Activated CD8-positive, alpha-beta memory T cell treated with anti-CD3 and anti-CD28 coated beads for 1 hour (primary cell): ENCODE measurements at places on chromosomes 4 and X.

DNA sequence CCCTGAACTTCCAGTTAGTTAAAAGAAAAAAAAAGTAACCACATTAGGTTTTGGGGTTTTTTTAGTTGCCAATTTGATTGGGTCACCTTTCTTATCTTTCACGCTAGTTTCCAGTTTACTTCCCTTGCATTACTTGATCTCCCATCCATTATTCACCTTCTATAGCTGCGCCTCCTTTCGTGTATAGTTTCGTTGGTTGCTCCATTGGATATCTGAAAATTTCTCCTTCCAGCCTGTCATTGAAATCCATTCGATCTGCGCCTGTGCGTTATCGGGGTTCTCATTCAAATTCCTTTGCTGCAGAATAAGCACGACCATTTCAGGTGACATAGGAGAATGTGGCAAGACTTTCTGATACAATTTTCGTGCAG is 764 bp downstream of the TRAPPC11 start:
- DNase-seq = no peak

DNA sequence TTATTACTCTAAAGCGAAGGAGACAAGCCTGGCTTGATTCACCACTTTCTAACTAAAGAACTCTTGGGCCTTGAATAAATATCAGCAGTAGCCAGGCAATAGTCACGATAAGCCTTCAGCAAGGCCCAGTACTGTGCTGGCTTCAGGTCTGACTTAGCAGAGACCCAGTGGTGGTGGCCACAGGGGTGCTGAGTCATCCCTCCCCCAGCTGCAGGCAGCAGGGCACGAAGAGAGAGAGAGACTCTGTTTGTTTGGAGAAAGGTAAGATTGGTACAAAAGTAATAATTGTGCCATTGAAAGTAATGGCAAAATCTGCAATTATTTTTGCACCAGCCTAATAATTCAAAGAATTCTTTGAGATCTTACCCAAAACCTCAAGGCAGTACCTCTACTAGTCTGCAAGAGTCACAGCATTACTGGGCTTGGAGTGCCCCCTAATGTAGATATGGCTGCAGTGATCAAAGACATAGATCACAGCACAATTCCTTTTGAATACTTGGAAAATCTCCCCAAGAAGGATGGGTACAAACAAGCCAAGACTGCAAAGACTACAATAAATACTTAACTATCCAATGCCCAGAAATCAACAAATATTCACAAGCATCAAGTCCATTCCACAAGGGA is 159.5 kb upstream of the USP38 start:
- no peak for DNase-seq

GRCh38 chrX:29555465-29556091 is 659.8 kb upstream of the MAGEB2 start:
- no peak for DNase-seq

- no peak for DNase-seq
These were observed 633.4 kb downstream of the CENPC start for GRCh38 chr4:66911880-66912279.

DNA sequence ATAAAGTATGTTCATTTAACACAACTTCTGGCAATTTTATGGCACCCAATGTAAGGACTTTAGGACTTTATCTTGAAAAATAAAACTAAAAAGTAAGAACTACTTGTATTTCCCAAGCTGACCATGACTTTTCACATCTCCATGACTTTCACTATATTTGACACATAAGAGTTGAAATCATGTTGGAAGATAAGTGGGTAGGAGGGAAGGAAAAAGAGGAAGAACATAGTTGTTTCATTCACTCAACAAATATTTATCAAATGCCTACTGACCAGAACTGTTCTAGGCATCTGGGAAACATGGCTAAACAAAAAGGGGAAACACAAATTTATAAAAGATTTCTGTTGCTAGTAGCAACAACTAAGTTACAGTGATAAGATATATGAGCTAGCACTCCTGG is 16.0 kb downstream of the SCLT1 start:
- DNase-seq = no peak

DNA sequence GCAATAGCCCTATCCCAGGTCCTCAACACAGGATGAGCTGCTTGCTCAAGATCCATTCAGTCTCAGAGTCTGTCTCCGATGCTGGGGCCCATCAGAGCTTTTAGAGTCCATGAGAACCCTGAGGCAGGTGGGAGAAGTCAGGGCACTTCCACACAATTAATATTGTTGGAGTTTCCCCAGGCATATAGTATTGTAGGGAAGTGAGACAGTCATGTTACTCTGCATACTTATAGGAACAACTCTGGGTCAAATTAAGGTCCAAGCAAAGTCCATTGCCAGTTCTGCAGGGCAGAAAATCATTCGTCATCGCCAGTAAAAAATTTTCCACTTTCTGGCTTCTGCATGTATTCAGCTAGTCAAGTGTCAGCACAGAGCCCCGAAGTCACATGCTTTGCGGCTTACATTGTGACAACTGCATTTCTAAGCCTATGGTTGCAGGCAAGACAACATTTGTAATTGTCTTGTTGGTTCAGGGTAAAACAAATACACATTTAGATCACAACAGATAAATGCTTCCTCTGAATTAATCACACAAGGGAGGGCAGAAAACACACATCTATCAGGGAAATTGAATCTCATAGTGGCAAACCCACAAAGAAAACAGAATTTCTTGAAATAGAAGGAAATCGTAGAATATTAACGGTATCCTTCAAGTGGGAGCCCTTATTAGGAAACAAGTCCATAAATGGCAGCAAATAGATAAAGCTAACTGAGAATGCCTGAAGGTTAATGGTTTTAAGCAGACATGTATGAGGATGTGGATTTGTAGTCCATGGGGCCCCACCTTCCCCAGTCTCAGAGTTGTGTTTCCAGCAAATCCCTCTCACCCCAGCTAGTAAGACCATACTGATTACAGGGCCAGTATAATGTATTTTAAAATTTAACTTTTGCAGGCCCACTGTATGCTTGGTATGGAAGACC is 412.1 kb upstream of the RASGEF1B start:
- DNase-seq = no peak

DNA sequence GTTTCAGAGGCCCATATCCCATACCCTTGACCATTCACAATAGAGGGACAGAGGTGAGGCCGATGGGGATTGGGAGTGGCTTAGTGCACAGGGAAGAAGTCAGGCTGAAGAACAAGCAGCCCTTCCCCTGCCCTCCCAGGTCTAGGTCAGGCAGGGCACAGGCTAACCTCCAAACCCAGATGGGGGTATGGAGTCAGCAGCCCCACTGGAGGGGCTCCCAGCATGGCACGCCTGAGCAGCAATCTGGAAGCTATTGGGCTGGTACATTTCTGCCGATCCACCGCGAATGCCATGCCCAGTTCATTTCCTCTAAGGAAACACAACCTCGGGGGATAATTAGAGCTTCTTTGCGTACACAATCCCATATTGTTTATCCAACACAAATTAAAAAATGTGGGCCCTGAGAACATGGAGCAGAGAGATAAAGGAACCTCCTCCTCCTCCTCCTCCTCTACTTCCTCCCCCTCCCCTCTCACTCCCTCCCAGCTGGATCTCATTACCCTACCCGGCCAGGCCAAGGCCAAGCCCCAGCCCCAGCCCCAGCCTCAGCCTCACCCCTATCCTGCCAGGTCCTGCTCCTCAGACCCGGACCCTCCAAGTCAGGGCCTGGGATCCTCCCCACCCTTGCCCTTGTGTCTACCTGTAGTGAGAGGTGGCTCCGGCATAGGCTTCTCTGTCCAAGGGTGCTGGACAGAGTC is 83.0 kb downstream of the PJA1 start:
- no peak for DNase-seq

- no peak for DNase-seq
These were observed 15.7 kb downstream of the ZNF518B start for GRCh38 chr4:10441512-10441911.

- no peak for DNase-seq
These were observed 160.3 kb downstream of the DCLK2 start for GRCh38 chr4:150238591-150238990.

DNA sequence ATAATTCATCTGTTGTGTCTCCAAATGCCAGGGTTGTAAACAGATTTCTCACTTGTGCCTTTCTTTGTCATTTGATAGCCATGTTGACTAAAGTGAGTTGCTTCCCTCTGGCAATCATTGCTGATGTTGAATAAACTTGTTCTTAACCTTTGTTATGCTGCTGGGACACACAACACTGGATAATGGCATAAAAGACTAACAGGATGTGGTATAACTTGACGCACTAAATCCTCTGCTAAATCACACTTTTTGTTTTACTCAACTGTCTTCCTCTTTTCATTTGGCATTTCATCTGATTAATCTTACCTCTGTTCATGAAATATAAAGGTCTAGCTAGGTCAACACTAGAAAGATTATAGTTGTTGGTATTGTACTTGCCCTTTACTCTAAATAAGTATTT is 17.6 kb upstream of the CXCL5 start:
- no peak for DNase-seq

DNA sequence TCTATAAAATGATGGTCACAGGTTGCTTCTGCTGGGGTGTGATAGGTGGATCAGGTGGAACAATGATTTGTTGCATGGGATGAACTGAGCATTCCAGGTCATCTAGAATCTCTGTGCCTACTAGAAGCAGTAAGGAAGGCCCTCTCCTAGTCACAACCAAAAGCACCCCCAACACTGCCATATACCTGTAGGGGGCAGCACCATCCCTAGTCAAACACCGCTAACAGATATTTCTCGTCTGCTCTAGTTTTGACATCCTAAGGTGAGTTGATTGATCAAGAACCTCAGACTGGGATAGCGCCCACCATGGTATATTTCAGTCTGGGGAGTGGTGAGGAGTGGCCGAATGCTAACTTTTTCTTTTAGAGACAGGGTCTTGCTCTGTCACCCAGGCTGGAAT is 160.2 kb downstream of the NHS start:
- no peak for DNase-seq
